Stimulated activated CD4-positive, alpha-beta T cell treated with anti-CD3 and anti-CD28 coated beads, TNF-alpha, amount 100 ng/mL, for 48 hours (primary cell): ENCODE measurements at places on chromosomes 7 and 10.

GRCh38 chr7:79300573-79300972, 152.9 kb downstream of the MAGI2 start:
- DNase-seq = no peak

DNA sequence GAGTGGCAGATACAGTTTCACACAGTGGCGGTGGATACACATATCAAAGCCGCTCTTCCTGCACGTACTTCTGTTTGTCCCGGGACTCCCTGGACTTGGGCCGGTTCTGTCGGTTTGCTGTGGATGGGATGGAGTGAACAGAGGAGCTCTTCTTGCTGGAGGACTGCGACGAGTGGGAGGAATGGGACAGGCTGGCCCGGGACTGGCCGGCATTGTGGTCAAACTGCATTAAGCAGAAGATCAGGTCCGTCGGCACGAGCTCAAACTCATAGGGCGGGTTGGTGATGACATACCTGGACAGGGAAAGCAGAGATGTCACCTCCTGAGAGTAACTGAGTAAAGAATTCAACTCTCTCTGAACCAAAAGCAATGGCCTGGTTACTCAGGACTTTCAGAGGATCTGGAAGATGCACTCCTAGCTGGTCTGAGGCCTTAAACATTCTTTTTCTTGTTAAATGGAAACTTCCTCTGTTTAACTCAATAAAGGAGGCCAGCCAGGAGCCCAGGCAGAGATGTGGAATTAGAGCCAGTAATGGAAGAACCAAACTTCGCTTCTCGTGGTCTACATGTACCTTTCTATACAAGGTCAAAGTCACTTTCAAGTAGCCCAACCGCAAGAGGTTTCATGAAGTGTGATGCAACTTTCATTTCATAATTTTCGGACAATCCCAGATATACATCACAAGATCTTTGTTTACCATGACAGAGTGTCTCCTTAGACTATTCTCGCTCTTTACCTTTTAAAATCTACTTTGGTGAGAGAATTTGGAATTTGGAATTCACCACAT, 750.2 kb downstream of the KCNMA1 start:
- DNase-seq = no peak

- no peak for DNase-seq
Measured at GRCh38 chr10:116109881-116110280, 163.1 kb downstream of the GFRA1 start.

GRCh38 chr7:66296001-66296521, 90.9 kb downstream of the TPST1 start:
- DNase-seq = no peak

DNA sequence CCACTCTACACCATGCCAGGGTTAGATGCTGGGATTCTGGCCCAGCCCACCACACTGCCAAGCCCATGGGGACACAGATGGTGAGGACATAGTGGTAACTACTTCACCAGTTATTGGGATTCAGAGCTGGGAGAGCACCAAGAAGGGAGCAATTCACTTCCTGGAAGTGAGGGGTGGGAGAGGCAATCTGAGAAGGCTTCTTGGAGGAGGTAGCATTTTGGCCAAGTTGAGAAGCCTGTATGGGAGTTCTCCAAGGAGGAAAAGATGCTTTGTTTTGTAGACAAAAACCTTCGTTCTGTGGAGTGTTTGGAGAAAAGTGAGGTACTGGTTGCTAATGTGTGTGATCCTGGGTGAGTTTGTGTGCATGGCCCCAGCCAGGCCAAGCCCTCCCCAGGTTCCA, 3.8 kb upstream of the PRKRIP1 start:
- no peak for DNase-seq

DNA sequence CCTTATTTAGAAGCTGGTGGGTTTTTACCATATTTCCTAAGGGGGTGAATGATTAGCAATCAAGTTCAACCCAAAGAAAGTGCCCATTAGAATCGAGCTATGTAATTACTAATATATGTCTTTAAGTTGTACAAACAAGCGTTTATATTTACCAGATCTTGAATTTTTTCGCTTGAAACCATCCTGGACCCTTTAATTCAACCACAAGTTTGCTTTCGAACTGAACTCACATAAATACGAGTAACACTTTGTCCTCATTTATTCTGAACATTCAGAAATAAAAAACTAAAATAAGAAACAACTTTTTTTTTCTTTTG, 1.5 kb downstream of the SRI start:
- DNase-seq = no peak
